ENCODE measurements at places on chromosomes 5 and 9.

DNA sequence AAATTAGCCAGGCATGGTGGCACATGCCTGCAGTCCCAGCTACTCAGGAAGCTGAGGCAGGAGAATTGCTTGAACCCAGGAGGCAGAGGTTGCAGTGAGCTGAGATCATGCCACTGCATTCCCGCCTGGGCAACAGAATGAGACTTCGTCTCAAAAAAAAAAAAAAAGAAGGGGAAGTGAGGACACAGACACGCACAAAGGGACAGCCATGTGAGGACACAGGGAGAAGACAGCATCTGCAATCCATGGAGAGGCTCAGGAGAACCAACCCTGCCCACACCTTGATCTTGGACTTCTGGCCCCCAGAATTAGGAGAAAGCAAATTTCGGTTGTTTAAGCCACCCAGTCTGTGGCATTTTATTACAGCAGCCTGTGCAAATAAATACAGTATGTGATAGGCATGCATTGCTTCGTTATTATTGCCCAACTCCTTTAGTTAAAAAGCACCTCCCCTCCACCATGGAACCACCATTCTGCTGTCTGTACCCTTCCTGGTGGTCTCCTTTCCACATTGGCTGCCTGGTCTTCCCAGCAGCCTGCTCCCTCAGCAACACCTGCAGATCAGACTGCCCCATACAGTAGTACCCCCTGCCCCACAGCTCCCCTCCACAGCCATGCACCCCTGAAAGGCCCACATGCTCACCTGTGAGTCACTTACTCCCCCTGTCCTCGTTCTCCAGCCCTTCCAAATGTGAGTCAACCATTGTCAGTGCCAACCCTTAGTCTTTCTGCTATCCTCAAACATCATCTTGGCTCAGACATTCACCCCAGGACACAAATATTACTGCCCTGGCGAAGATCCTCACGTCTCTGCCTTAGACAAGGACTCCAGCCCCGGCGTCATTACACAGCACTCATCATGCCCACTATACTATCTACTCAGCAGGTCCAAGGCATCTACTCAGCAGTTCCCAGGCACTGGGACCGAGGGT, 128.8 kb downstream of the ROR2 start:
- no peak for DNase-seq

- DNase-seq = peak; percentile 9
Measured at GRCh38 chr5:66757219-66757833, 161.1 kb downstream of the MAST4 start.

DNA sequence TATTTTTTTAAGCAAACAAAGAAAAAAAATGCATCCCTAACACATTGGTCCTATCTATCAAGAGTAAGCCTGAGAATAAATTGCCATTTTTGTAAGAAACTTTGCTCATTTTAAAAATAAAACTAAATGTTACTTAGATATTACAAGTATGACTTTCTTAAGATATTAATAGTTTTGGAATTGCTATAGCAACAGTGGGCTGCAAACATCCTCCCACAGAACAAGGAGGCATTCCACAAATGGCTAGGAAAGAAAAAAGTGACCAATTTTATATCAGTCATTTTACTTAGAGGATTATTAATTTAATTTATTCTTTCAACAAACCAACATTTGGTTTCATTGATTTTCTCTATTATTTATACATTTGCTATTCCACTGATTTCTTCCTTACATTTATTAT, 63.7 kb downstream of the LURAP1L start:
- DNase-seq = no peak

DNA sequence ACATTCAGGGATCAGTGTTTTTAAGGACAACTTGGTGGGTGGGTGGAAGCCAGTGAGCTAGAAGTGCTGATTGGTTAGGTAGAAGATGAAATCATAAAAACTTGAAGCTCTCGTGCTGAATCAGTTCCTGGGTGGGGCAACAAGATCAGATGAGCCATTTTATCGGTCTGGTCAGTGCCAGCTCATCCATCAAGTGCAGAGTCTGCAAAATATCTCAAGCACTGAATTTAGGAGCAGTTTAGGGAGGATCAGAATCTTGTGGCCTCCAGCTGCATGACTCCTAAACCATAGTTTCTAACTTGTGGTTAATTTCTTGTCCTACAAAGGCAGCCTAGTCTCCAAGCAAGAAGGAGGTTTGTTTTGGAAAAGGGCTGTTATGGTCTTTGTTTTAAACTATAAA, 166.4 kb downstream of the FAM170A start:
- no peak for DNase-seq

DNA sequence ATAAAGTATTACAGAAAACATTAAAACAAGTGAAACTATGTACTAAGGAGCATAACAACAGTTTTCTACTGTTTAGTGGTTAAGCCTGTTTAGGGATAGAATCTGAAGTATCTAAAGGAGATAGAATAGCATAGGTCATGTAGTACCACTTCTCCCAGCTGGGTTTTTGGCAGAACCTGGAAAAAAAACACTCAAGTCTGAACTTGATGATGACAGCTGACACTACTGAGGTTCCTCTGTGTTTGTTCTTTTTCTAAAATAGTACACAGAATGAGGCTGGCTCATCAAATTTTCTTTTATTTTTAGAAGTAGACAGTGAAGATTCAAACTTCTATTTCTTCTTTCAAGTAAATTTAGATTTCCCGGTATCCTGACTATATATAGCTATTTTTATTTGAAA, 203.8 kb upstream of the ACO1 start:
- no peak for DNase-seq

GRCh38 chr9:99712214-99712613, 109.5 kb upstream of the NR4A3 start:
- no peak for DNase-seq

DNA sequence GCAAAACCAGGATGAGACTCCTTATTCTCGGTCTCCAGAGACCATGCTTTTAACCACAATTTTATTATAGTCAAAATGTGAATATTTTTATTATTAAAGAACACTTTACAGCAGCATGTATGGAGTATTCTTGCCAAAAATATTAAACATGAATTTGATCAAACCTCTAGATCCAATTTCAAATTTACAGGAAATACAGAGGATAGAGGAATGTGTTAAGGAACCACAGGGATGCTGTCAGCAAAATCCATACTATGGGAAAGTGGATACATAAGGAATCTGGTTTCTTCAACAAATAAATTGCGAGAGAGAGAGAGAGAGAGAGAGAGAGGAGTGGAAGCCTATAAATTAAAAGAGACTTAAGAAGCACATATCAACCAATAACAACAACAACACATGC, 348.2 kb upstream of the NUDT12 start:
- DNase-seq = no peak

GRCh38 chr9:31067418-31067817, 1317.0 kb upstream of the ACO1 start:
- no peak for DNase-seq

DNA sequence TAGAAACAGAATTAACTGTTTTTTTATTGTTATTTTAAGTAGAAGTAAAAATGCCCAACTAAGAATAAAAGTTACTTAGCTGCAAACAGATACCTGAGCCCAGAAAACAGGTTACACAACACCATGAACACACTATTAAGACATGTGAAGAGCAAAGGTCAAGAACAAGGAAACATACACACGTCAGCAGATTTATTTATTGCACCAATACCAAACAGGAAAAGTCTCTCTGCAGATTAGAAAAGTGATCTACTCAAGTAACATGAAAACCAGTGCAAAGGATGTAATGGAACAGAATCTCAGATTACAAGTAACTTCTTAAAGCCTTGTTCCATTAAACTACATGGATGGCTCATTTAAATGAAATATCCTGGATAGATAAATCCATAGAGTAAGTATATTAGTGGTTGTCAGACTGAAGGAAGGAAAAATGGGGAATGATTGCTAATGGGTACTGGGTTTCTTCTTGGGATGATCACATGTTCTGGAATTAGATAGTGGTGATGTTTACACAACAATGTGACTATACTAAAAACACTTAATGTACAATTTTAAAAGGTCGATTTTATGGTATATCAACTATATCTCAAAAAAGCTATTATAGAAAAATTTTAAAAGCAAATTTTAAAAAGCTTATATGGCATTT, 6.1 kb downstream of the SAR1B start:
- no peak for DNase-seq

DNA sequence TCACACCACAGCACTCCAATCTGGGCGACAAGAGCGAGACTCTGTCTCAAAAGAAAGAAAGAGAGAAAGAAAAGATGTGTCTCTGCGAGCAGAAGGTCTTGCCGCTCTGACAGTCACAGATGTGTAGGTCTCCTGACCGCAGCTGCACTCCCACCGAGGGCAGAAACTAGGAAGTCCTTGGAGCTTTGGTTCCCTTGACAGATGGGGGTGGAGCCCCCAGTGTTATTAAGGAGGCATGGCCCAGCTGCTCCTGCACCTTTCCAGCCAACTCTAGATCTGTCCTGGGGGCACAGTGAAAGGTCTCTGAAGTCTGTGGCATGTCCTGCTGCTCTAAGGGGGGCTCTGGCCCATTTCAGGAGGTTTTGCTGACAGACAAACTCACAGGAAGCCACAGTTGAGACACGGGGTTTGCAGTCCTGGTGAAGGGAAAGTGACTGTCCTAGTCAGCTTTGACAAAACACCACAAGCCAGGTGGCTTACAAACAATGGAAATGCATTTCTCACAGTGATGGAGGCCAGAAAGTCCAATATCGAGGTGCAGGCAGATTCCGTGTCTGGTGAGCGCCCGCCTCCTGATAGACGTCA, 9.0 kb upstream of the DIPK1B start:
- DNase-seq = no peak

DNA sequence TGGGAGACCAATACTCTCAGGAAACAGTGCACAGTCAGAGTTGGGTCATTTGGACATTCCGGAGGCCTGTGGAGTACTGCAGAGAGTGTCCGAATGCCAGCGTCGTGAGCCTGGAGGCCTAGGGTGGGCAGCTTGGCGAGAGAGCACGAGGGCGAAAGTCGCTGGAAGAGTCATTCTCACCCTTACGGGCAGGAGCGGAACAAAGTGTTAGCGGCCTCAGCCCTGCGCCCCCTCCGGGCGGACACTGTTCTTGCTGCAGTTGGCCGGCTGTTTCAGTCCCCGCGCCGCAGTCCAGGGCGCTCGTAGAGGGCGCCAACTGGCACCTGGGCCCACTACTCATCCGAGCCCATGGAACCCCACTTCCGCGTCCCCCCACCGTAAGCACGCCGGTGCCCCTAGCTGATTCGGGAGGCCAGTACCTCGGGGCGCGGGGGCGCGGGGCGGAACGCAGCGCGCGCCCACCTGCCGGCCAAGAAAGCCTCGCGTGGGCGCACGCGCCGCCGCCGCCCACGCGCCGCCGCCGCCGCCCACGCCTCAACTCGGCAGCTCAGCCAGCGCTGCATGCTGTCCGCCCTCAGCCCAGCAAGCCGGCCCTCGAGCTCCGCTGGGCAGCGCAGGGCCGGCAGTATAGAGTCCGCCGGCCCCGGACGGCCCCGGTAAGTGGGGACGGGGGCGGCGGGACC, 99.7 kb upstream of the CCL21 start:
- no peak for DNase-seq

DNA sequence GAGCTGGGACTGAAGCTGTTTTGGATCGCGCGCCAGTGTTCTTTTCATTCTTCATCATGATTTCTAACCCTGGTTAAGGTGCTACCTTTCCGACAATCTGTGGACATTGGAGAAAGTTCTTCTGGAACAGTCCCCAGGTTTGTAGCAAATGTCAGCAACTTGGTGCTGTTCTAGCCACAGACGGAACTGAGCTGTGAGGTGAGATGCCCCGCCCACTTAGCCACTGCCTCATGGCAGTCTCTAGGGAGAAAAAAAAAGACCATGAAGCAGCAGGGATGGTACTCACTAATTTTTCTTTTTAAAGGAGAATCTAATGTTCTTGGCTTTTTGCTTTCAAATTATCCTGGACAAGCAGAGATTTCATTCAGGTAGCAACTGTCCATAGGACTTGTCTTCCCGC, 72.1 kb upstream of the STK32A start:
- no peak for DNase-seq

DNA sequence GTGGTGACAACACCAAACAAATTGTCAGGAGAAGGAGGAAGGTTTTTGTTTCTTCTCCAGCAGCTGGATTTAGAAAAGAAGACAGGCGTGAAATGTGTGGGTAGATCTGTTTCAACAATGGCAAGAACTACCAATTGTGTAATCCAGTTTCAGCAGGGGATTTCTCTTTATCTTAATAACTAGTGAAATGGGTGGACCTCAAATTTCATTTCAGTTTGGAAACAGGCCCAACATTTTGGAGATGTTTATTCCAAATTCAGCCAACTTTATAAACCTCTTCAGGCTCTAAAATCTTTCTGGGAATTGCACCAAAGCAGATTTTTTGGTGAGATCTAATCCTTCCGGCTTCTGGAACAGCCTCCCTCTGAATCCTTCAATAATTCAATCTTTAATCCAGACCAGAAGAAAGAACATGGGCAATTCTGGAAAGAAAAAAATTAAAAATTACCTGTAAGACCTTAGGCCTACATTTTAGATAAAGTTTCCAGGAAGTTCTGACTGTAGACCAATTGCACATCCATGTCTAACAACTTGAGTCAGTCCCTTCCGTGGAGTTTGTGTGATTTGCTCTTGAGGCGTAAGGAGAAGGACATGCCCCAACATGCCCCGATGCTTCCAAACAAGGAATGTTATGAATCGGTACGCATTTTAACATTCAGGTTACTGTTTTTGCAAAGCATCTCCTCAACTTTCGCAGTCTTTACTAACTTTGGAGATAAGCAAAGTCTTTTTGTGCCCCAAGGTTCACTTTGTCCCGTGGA, 423.6 kb downstream of the IRX1 start:
- DNase-seq = no peak

GRCh38 chr9:124887832-124888231, 25.9 kb downstream of the ARPC5L start:
- no peak for DNase-seq

DNA sequence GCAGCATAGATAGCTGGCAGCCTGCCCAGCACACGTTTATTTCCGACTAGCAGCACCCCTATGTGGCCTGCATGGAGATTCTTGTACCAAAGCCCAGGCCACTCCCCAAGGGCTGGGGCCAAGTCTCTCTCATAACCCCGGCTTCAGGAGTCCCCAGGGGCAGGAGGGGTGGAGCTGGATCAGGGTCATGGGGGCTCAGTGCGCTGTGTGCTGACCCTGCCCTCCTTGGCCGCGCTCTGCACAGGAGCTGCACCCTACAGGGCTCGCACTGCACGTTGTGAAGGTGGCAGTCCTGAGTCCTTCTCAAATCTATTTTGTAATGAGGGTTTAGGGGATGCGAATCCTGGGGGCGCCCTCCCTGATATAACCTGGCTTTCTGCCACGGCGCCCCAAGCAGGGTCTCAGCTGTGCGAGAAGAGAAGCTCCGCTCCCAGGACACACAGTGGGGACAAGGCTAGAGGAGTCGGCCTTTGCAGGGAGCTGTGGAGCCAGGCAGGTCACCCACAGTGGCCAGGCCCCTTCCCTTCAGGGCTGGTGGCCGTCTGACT, 28.6 kb downstream of the NKD2 start:
- DNase-seq = no peak

- no peak for DNase-seq
Measured at GRCh38 chr9:110207071-110207641, 803 bp downstream of the C9orf152 start.

GRCh38 chr9:76352026-76352620, 42.1 kb downstream of the RFK start:
- no peak for DNase-seq

- no peak for DNase-seq
Measured at GRCh38 chr5:177334155-177334551, 17.3 kb downstream of the LMAN2 start.

- no peak for DNase-seq
Measured at GRCh38 chr9:21624675-21625644, 142.8 kb upstream of the IFNE start.
